Fibroblast of mammary gland (primary cell): ENCODE measurements at places on chromosomes 6 and 20.

DNA sequence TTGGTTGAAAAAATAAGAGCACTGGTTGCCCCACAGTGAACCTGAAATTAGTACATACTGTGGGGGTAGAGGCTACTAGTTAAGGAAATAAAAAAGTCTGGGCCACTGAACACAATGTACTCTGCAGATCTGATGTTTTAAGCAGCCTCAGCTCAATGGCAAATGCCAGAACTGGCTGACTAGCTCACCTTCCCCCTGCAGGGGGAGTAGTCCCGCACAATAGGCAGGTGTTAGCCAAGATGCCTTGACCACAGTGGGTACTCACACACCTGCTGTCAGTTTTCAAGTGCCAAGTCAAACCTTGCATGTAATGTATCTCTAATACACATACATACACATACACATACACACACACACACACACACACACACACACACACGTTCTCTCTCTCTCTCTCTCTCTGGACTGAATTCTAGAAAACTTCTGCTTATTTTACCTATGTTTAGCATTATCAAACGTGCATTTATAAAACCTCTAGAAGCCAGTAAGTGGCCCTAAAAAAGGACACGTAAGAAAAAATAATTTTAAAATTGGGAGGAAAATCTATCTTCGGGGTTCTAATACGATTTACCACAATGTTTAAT lies 36.1 kb downstream of the GMDS start:
- DNase-seq: peak; percentile 36

DNA sequence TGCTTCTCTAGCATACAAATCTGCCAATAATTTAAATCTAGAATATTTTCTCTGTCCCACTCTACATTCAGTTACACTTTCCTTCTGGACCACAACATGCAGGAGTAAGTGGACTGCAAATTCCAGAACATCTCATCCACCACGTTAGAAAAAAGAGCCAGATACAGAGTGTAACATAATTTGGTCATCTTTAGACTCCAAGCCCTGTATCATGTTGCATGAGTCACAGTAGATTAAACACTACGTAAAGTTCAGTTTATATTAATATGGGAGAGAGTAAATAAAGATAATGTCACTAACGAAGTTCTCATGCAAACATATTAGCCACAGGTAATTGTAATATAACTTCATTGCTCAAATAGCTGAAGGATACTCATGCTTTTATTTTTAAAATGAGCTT lies 327.0 kb downstream of the C6orf118 start:
- DNase-seq: no peak

DNA sequence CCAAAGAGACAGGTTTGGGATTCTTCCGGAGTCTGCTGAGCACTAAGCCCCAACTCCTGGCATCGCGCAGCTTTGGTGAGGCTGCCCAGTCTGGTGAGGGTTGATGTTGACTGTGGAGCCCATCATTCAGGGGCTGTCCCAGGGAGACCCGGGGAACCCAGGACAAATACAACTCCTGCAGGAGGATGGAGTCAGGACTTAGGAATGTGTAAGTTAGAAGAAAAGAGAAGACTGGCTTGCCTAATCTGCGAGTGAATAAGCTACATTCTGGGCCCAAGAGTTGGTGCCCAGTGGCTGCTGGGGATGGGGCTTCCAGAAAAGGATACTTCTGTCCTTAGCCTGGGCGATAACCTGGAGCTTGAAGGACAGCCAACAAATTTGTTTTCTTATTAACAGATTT lies 47.9 kb downstream of the STK35 start:
- DNase-seq: peak; percentile 35

GRCh38 chr6:104477569-104477968 lies 382.1 kb downstream of the HACE1 start:
- no peak for DNase-seq

DNA sequence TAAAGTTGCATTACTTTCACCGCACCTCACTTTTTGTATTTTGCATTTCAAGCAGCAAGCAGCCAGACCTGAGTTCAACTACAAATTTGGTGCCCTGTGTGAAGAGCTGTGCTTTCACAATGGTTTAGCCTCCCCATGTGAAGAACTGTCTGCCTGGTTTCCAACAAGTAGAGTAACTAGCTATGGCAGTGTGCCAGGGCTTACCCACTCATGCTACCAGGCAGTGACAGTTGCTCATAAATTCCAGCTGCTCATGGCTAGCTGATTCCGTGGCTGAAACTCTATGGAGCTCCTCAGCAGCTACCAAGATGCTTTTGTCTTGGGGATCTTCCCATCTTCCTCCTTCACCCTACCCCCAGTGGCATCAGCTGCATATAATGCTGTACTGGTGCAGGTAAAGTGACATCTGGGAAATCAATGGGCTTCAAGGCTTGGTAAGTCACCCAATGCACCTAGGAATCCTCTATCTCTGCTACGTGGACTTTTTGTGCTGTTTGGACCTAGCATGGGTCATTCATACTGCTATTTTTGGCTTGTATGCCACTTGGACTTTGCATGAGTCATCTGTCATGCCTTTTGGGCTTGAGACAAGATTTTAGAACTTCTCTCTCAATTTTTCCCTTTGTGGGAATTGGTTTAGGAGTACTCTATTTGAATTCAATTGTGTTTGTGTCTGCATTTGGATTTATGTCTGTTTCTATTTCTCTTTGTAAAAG lies 176.5 kb upstream of the GJE1 start:
- peak; percentile 7 for DNase-seq

DNA sequence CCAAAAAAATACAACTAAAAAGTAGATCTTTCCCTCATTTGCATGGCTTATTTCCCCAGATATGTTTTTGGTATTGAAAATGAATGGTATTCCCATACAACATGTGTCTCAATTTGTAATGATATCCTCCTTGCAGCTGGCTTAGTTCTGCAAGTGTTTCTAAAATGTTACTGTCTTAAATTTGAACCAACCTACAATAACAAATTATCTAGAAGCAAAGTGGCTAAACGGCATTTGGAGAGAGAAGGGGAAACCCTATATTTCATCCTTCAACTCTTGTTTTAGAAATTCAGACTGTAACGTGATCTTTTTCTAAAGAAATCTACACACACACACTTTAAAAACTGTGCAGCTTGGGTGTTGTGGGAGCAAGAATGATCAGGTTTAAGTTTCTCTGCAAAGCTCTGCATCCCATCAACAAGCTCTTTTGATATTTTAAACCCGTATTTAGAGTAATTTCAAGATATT lies 153.0 kb downstream of the SOBP start:
- no peak for DNase-seq

DNA sequence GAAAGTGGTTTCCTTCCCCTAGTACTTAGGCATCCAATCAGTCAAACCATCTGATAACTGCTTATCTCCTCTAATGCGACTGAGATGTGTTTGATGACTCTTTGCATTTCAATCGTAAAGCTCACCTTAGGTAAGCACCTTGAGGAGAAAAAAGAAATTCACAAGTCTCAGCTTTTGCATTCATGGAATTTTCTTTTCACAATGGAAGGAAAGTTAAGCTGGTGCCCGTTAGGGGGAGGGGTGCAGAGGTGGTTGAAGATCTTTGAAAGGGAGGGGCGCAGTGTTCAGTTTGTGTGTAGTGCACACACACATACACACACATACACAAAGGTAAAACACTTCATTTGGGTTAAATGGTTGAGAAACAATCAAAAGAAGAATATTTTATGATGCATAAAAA lies 87.1 kb upstream of the SALL4 start:
- DNase-seq: no peak

DNA sequence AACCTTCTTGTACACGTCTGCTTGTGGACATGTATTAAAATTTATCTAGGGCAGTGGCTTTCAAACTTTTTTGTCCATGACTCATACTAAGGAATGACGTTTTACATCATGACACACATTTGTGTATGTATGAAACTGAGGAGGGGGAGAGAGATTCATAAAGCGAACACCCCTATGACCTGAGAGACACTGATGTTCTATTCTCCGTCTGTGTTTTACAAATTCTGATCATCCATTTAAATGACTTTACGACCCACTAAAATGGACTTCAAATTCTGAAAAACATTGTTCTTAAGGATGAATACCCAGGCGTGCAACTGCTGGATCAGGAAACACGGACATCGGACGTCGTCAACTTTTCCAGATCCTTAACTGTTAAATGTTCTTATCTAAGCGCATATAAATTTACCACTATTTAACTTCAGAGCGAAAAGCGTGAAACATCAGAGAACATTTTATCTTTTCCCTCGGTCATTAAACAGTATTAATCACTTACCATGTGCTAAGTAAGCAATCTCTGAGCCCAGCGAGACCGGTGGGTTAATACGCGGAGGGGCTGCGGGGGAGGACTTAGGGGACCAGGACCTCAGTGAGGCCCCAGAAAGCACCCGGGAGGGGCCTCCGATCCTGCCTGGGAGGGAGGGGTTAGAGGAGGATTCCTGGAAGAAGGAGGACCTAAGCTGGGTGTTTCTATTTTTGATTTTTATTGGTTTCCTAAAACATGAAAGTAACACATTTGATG lies 1.2 kb downstream of the PLAGL1 start:
- DNase-seq: peak; percentile 74

DNA sequence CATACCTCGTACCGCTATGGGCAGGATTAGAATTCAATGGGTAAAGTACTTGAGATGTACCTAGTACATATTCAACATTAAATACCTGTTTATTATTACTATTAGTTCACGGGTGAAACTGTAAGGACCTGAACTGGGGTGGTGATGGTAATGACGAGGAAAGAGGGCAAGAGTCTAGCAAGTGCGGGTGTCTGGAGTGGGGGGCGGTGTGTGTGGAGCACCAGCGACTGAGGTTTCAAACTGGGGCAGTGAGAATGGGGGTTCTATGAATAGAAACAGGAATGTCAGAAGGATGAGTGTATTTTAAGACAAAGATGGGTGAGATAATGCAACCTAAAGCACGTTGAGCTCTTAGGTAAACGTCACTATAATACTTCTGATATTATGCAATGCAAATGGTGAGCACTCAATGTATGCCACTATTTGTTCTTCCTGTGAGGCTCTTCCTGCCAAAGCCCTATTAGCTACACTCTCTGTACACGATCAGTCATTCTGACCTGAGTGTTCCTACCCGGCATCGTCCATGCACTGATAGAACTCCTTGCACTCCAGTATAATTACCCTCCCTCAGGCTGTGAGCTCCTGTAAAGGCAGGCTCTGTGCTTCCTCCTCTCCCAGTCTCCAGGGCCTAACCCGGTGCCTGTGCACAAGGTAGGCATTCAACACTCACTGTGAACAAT lies 55.0 kb downstream of the ALDH5A1 start:
- no peak for DNase-seq

DNA sequence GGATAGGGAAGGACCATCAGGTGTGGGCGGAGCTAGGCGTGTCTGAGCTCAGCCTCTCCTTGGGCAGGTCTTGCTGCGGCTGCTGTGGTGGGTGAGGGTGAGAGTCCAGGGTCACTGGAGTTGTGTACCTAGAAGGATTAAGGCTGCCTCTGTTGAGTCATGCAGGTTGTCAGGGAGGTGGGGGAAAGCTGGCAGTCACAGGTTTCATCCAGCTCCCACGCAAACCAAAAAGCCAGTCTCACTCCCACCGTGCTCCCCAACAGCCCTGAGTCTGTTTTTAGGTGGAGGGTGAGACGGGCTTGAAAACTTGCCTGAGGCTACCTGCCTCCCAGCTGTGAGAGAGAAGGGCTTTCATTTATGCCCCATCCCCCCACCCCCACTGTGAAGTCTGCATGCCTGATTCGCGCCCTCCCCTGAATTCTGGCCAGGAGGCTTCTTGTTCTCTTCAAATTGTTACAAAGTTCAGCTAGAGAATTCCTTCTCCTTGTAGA lies 161.5 kb downstream of the MYLK4 start:
- no peak for DNase-seq

- DNase-seq: peak; percentile 56
Measured at GRCh38 chr6:26158581-26159356, 71.5 kb downstream of the HFE start.

DNA sequence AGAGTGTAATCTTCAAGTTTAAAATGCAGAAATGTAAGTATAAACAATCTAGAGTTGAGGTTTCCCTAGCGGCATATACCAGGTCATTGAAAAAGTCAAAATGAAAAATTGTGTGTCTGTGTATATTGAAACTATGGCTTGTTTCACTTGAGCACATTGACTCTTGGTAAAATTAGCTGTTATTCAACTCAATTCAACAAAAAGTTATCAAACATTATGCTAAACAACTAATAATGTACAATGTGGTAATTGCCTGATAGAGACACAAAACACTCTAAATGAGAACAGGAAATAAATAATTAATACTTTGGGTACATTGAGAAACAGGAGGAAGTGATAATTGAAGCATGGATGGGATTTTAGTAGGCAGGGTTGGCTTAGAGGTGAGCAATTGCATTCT lies 444.8 kb downstream of the CDKAL1 start:
- no peak for DNase-seq

DNA sequence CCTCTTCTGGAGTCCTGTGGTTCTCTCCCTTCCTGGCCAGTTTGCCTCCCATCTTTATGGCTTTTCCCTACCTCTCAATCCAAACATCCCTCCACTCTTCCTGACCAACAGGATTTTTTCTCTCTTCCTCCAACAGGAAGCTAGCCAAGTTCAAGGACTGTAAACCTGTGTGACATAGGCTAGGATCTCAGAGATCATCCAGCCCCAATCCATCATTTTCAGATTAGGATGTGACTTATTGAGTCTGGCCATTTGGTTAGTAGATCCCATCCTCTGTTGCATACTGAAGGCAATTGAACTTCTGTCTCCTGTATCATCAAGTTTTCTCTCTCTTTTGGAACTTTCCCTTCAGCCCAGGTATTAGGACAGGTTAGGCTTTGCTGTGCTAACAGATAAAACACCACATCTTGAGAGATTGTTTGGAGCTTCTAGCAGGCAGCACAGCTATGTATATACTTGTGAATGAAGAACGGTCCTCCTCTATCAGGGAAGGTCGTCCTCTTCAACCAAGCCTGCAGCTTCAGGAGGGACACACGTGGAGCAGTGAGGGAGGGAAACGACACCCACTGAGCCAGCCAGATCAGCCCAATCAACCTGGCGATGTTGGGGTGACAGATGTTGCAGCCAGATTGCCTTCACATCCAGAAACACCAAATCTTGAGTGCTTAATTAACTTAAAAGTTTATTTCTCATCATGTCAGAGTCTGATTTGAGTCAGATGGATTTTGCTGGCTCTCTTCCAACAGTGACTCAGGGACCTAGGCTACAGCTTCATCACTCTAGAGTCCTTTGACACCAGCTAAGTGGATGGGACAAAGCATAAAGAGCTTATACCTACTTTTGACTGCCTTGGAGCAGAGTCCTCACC lies 106.8 kb downstream of the GJA10 start:
- DNase-seq: peak; percentile 76
